ENCODE measurements at places on chromosomes 2 and 18. TPM values are rescaled to one million over a fixed set of nuclear protein-coding genes. Genes with fewer than 3 reads are reported as not detected.

The OSBPL6 gene
- total RNA-seq, result 4.6 TPM

The TPO gene
- not detected for total RNA-seq

The REG3A gene
- not detected for total RNA-seq

The ECEL1 gene
- total RNA-seq, result not detected

The KCNF1 gene
- not detected for total RNA-seq

The TNFAIP6 gene
- total RNA-seq, result 10.0 TPM

The TMEM247 gene
- total RNA-seq, result not detected
